ENCODE measurements at places on chromosomes 3 and 15.
A peak's percentile ranks its signal among the peaks of the same experiment; 100 is the strongest.

GRCh38 chr15:73078722-73079121 lies 26.5 kb downstream of the NEO1 start:
- peak; percentile 92 for DNase-seq

DNA sequence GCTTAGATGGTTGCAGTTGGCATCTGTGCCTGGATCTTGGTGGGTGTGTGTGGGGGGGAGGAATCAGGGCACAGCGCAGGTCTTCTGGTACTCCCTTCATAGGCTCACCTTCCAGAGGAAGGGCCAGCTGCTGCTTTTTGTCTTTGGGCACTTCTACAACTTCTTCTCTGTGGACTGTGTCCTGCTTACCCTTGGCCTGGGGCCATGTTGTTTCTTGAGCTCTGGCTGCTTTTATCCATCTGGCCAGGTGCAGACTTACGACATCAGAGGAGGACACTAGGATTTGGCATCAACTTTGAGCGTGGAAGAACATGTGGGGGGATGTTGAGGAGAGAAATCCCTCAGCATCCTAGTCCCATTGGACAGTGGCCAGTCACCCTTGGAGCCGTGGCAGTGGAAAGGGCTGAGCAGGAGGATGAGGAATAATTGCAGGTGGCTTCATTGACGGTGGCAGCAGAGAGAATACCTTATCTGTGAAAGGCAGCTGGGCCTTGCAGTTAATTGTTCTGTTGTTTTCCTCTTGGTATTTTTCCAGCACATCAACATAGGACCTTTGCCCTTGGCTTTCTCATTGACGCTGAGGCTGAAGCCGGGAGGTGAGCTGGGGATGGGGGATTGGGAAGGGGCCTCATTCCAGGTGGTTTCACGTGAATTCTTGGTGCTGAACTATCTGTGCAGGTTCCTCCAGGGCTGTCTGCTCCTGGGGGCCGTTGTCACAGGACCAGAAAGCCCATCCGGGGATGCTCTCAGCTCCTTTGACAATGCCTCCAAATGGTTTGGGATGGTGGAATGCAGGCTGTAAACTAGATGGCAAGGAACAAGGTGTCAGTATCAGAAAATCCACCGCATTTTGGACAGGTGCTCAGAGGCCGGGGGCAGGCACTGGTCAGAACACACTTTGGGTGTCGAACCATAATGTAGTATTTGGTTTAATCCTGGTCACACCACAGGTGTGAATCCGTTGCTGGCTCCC lies 9.7 kb downstream of the EPHB1 start:
- DNase-seq: no peak

DNA sequence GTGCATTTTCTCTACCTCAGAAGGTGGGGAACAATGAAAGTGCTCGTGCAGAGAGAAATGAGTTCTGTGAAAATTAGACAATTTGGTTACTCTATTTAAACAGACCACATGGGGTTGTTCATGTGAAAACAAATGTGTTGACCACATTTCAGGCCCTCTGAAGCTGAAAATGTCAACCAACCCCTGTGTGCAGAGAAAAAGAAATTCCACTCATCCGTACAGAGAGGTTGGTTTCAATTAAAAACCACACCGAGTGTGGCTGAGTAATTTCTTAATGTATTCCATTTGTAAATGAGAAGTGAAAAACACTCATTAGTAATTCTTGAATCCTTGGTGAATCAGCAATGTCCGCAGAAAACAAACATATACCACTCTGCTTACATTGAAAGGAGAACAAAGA lies 46.9 kb upstream of the SLC7A14 start:
- DNase-seq: no peak

DNA sequence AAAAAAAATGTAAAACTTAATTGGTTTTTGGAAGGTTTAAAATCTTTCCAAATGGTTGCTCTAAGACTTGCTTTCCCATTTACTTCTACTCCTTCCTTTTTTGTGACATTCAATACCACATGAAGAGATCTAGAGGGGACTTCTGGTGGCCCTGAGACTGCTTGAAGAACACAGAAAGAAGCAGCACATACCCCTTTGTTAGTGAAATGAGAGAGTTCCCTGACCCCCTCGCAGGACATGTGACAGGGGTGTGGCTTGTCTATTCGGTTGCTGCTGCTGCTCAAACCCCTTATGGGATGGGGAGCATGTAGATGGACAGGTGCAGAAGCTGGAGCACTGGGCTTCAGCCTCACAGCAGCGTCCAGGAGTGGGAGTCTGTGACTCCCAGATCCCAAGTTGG lies 71.0 kb downstream of the ZMAT3 start:
- no peak for DNase-seq

GRCh38 chr3:161559177-161559998 lies 62.8 kb downstream of the OTOL1 start:
- DNase-seq: peak; percentile 59

GRCh38 chr3:138437281-138437680 lies 2.9 kb downstream of the ESYT3 start:
- DNase-seq: no peak

All from OCI-M1 (cell line).